Cerebellum (tissue), 4 donors: ENCODE measurements at places on chromosomes 12 and 14. TPM values are rescaled to one million over a fixed set of nuclear protein-coding genes. Genes with fewer than 3 reads are reported as not detected.

TRHDE gene
- total RNA-seq, result 31.1 TPM

ACVRL1 gene
- total RNA-seq, result 12.3 TPM

SIX4 gene
- 1.3 TPM for total RNA-seq

NXPH4 gene
- total RNA-seq, result 11.0 TPM

A2M gene
- 61.8 TPM for total RNA-seq
